Gastroesophageal sphincter (tissue), 4 donors: ENCODE measurements at places on chromosomes 7 and 10. TPM values are rescaled to one million over a fixed set of nuclear protein-coding genes. Genes with fewer than 3 reads are reported as not detected.

Gene FAM237B
- total RNA-seq, result not detected

Gene PTPRN2
- total RNA-seq, result 4.7 TPM

Gene RSU1
- total RNA-seq, result 87.0 TPM

Gene CALHM3
- total RNA-seq, result not detected

Gene ACBD5
- total RNA-seq, result 14.9 TPM

Gene GPC2
- total RNA-seq, result 3.0 TPM

DNA sequence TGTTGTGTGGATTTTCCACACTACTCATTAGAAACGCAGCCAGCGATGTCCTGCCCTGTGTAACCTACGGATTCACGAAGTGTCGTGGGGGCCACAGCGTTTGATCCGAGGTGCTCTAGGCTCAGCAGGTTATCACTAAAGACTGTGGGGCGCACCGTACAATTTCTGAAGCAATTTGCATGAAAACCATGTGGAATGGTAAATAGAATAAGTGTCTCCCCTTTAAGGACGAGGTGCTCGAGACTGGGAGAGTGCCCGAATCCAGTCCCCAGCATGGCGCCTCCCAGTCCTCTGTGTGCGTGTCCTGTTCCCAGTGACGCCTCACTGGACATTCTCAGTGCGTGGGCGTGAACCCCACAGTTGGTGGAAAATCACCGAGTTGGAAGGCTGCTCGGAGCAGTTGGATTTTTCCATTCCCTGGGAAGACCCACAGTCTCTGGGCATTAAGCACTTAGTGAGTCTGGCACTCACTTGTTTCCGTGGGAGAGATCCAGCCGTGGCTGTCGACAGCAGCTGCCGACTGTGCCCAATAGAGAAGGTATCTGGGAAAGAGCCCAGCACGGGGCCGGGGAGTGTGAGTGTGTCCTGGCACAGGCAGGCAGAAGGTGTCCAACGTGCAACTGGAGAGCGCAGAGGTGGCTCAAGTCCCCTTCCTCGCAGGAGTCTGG, 37.0 kb downstream of the PFKP start:
- ATAC-seq, result no peak

GRCh38 chr7:97021747-97022490, 2.7 kb downstream of the DLX5 start:
- ATAC-seq, result no peak

DNA sequence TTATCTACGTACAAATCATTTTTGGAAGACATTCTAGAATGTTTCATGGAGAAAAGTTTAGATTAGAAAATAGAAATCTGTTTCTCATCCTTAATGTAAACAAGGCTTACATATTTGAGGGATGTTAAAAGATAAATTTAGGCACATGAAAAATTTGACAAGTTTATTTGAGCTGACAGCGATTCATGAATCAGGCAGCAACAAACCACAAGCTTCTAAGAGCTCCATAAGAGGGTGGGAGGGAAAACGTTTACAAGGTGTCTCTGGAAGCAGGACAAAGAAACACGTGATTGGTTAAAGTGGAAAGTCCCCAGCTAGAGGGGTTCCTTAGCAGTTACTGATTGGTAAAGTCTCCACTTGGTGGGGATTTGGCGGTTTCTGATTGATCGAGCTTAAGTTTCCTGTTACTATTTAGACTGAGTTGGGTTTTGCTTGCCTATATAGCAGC, 228.9 kb upstream of the PITRM1 start:
- no peak for ATAC-seq

DNA sequence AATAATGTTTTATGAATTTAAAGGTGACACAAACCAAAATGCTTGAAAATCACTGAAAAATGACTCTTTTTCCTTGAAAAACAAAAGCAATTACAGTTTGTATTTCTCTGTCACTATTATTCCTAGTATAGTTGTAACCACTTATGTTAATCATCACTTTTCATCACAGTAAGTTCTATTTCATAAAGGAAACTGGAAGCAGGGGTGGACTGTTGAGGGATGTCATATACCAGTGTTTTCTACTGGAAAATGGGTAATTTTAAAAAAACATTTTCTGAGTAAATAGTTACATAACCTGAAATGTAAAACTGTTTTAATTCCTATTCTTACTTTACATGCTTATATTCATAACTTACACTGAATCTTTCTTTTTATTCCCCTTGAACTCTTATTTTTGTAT, 32.2 kb upstream of the SFMBT2 start:
- no peak for ATAC-seq

DNA sequence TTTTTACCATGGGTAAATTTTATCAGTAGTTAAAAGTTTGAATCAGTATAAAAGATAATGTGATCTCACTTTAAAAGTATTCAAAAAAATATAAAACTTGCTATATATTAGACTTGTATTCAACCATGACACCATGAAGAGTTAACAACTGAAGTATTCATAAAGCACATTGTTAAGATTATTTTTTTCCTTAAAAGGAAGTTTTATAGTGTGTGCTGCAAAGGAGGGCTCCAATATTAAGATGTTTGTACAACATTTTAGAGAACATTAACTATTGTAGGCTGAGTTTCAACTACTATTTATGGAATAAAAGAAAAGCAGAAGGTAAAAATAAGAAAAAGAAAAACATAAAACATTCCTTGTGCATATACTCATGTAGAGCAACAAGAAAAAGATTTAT, 24.5 kb upstream of the CUBN start:
- ATAC-seq, result no peak

- ATAC-seq, result no peak
Measured at GRCh38 chr10:29227201-29227600, 61.7 kb upstream of the LYZL1 start.

GRCh38 chr7:4164556-4164955, 517.5 kb upstream of the FOXK1 start:
- no peak for ATAC-seq

GRCh38 chr10:12592967-12593366, 243.6 kb downstream of the CAMK1D start:
- ATAC-seq, result no peak

- ATAC-seq, result no peak
Measured at GRCh38 chr10:33938001-33938400, 603.5 kb upstream of the NRP1 start.

DNA sequence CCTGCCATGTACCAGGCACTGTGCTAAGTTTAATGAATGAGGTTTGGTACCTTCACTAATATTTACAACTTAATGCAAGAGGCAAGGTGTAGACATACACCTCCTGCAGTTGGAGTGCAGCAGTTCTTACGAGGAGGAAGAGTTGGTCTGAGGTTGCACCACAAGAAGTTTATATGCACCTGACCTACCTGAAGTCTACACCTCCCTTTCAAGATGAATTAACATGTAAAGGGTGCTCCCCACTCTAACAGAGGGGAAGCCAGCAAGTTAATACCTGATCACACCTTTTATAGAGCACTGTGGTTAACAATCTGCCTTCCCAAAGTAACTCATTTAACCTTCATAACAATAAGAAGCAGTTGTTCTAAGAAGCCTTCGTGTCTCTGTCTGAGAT, 120.0 kb downstream of the LYZL1 start:
- no peak for ATAC-seq

GRCh38 chr7:91446819-91447218, 182.6 kb downstream of the FZD1 start:
- no peak for ATAC-seq

- ATAC-seq, result no peak
Measured at GRCh38 chr10:121205625-121206024, 354.5 kb downstream of the WDR11 start.
